T-helper 9 cell (primary cell): ENCODE measurements at places on chromosomes 16 and 17.

DNA sequence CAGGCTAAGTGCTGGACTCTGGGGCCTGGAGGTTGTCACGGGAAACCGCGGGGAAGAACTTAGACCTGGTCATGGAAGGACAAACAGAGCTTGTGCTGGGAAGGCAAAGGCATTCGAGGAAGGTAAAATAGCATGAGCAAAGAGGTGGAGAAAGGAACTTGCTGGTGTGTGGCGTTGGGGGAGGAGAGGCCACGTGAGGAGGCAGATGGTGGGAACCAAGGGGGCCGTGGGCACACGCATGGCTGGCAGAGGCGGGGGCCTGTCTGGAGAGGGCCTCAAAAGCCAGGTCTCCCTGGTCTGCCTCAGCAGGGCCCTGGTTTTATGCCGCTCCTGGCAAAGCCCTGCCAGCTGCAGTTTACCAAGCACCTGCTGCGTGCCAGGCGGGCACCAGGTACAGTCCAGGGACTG is 15.3 kb downstream of the CORO7 start:
- DNase-seq, result no peak

DNA sequence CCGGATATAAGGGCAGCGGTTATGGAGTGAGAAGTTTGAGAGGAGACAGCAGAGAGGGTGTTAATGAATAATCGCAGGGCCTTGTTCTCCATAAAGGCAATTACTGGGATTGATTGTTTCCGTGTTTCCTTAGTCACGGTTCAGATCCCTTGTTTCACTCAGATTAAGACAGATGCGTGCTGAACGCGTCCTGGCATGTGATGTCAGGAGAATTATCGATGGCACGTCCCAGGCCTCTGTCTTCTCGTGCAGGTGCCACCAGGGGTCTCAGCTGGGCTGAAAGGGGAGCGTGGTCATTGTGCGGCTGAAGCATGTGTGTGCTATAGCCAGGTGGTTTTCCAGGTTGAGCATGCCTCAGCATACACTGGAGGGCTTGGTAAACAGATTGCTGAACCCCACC is 142.4 kb upstream of the NOL11 start:
- DNase-seq, result no peak

GRCh38 chr16:66618588-66619375 is 14.3 kb downstream of the CMTM3 start:
- DNase-seq, result no peak

GRCh38 chr17:44842748-44843147 is 4.9 kb upstream of the HIGD1B start:
- no peak for DNase-seq

- DNase-seq, result no peak
These were observed 678 bp downstream of the EXOC7 start for GRCh38 chr17:76102944-76103273.

- DNase-seq, result no peak
These were observed 160.1 kb upstream of the IRX3 start for GRCh38 chr16:54446639-54447038.

GRCh38 chr16:65837464-65837863 is 529.0 kb upstream of the CDH5 start:
- DNase-seq, result no peak

DNA sequence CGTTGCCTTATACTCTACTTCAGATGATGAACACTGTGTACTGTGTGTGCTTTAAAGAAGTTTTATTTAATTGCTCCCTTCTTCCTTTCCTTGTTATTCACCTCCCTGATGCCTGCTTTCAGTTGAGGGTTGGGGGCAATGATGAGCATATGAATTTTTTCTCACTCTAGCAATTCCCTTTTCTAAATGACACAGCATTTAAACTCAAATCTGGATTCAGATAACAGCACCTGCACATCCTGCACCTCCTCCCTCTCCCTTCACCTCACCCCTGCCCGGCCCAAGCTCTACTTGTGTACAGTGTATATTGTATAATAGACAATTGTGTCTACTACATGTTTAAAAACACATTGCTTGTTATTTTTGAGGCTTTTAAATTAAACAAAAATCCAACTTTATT is 13.0 kb upstream of the PNPO start:
- DNase-seq, result no peak

- no peak for DNase-seq
These were observed 101.3 kb downstream of the ZFHX3 start for GRCh38 chr16:72946474-72947194.
